ENCODE measurements at places on chromosomes 4 and X.

GRCh38 chr4:98722000-98722399 is 63.6 kb upstream of the TSPAN5 start:
- no peak for DNase-seq

GRCh38 chrX:104918122-104918521 is 302.4 kb downstream of the TEX13A start:
- DNase-seq, result no peak

DNA sequence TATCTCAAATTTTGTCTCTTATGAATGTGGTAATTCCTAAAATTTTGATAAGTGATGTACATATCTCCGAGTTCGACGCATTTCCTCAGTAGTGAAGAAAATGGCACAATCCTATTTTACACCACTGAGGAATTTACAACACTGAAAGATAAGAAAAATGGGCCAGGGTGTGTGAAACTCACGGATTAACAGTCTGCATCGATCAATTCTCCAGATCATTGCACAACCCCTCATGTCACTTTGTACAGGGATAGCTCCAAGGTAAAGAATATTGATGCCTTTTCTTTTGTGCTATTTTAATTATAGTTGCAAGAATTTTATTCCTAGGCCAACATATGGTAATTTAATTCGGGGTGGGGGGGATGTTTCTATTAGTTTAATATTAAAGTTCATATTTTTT is 268.7 kb upstream of the VCX3A start:
- no peak for DNase-seq

- no peak for DNase-seq
Observed at GRCh38 chrX:154402622-154403127, 4.5 kb downstream of the RPL10 start.

DNA sequence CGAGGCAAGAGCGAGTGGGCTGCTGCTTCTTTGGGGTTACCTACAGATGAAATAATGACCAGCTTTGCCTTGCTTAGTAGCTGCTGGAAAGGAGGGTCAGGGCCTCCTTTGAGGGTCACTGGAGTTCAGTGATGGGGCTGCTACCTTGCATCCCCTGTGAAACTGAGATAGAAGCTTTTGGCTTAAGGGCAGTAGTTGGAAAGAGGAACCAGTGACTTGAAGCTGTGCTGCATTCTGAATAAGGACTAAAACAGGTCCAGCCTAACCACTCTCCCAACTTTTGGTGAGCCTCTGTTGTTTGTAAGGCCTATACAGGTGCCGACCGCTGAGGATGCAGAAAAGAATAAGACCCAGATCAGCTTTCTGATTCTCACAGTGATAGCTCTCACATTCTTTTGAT is 41.2 kb downstream of the RASL11B start:
- no peak for DNase-seq

DNA sequence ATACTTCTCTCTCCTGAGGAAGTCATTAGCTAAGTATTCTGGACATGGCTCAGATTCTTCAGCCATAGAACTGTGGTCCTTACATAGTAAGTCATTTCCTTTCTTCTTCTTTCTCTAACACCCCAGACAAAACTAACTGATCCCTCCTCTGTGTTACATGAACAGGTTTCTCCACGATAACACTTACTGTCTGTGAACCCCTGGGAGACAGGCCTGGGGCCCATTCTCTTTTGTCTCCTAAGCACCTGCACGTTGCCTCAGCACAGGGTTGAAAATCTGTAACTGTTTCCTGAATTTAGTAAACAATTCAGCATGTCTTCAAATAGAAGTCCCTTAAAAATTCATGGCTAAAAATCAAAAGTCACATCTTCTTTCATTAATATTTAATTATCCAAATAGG is 24.7 kb downstream of the APBB2 start:
- DNase-seq, result no peak

- DNase-seq, result no peak
Observed at GRCh38 chrX:39845233-39845632, 252.5 kb downstream of the BCOR start.

- peak; percentile 76 for DNase-seq
Observed at GRCh38 chr4:74038425-74039314, at the start of gene CXCL3. TSS of gene CXCL3 (minus strand) at chr4:74038689. CDS start at chr4:74038611, 78 bp downstream.

DNA sequence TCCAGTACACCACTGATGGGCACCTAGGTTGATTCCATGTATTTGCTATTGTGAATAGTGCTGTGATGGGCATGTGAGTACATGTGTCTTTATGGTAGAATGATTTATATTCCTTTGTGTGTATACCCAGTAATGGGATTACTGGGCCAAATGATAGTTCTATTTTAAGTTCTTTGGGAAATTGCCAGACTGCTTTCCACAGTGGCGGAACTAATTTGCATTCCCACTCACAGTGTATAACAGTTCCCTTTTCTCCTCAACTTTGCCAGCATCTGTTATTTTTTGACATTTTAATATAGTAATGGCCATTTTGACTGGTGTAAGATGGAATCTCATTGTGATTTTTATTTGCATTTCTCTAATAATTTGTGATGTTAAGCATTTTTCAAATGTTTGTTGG is 25.9 kb downstream of the CC2D2A start:
- no peak for DNase-seq

- no peak for DNase-seq
Observed at GRCh38 chrX:20973038-20973437, 401.2 kb upstream of the CNKSR2 start.

DNA sequence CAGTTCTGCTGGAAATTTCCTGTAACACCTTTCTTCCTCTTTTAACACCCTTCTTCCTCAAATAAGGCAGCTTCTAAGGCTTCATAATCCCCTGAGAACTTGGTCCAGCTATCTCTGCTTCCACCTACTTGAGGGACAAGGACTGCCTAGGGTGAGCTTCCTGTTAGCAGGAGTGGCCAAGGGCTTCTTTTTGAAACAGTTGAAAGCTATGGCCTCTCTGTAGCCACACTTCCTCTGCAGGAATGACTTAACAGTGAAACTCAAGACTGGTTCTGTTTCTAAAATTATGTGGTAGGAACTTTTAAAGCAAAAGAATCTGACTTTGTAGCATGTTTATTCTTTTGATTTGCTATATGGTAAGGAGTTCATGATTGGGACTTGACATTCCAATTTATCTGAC is 108.5 kb upstream of the WDR1 start:
- DNase-seq, result no peak

DNA sequence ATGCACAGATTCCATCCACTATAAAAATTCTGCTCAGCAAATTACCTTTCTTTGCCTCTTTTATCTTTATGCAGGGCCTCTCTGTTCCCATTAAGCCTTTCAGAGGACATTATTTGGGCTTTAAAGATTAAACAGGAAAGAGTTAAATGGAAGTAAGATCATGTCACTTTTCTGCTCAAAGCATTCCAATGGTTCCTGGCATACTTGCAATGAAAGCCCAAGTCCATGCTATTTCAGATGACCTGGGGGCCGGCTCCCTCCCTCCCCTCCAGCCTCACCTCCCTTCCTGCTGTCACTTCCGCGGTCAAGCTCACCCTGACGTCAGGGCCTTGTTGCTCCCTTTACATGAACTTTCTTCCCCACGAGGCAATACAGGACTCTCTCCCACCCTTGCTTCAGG is 125.5 kb downstream of the C4orf51 start:
- peak; percentile 41 for DNase-seq

- no peak for DNase-seq
Observed at GRCh38 chr4:118760092-118760491, 74.9 kb downstream of the METTL14 start.

GRCh38 chr4:108148316-108148715 is 20.4 kb downstream of the LEF1 start:
- DNase-seq, result no peak

All from EL (cell line).